Activated CD4-positive, alpha-beta T cell treated with anti-CD3 and anti-CD28 coated beads, Interleukin-2, amount 10 ng/mL, durations not matched to agents 24 days and 14 days (primary cell): ENCODE measurements at places on chromosomes 13 and 19. TPM values are rescaled to one million over a fixed set of nuclear protein-coding genes. Genes with fewer than 3 reads are reported as not detected.

- no peaks in the 10 kb centered on the region for H3K27me3 ChIP-seq
- no peak overlapping the region for H3K27ac ChIP-seq
- DNase-seq, result no peak
Observed at GRCh38 chr19:1154731-1155351, 19.2 kb downstream of the SBNO2 start.

DNA sequence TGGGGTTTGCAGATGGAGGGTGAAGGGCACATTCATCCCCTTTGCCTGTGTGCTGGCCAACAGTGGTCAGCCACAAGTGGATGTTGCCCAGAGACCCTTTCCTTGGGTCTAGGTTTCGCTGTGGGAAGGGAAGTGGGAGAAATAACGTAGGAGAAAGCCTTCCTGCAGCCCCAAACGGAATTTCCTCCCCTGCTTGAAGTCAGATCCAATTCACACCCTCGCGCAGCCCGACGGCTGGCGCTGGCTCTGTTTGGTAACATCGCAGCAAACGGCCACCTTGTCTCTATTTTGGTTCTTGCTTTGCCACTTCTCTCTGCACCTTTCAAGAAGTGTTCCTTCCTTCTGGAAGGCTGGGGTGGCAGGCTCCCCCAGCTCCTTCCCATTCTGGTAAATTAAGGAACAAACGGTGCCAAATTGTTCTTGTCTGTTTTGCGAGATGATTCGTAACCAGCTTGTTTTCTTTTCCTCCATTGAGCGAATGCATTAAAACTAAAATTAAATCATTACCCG lies 45.4 kb downstream of the CHST8 start:
- H3K4me1 ChIP-seq, result no peaks in the 10 kb centered on the region
- DNase-seq, result no peak
- no peaks in the 10 kb centered on the region for H3K36me3 ChIP-seq
- H3K4me3 ChIP-seq, result no peak overlapping the region

The C1QTNF9B gene
- total RNA-seq, result not detected in 2 replicates

GRCh38 chr13:60274655-60275054 lies 110.9 kb upstream of the DIAPH3 start:
- no peak for DNase-seq
- H3K4me3 ChIP-seq, result no peak overlapping the region
- no peaks in the 10 kb centered on the region for H3K4me1 ChIP-seq
- H3K27me3 ChIP-seq, result peaks cover 2% of the 10 kb centered on the region
- no peaks in the 10 kb centered on the region for H3K36me3 ChIP-seq

- H3K27ac ChIP-seq, result no peak overlapping the region
- DNase-seq, result no peak
- peaks cover 14% of the 10 kb centered on the region for H3K4me1 ChIP-seq
- peaks cover 67% of the 10 kb centered on the region for H3K36me3 ChIP-seq
Observed at GRCh38 chr13:36992362-36992761, 6.8 kb downstream of the ALG5 start.

DNA sequence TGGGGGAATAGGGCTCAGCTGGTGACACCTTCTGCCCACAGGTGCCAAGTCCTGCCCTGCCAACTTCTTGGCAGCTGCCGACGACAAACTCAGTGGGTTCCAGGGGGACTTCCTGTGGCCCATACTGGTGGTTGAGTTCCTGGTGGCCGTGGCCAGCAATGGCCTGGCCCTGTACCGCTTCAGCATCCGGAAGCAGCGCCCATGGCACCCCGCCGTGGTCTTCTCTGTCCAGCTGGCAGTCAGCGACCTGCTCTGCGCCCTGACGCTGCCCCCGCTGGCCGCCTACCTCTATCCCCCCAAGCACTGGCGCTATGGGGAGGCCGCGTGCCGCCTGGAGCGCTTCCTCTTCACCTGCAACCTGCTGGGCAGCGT lies 2.1 kb downstream of the P2RY11 start:
- DNase-seq, result no peak
- no peak overlapping the region for H3K4me3 ChIP-seq
- peak overlapping the region; percentile 91 for H3K27ac ChIP-seq
- no peaks in the 10 kb centered on the region for H3K27me3 ChIP-seq

DNA sequence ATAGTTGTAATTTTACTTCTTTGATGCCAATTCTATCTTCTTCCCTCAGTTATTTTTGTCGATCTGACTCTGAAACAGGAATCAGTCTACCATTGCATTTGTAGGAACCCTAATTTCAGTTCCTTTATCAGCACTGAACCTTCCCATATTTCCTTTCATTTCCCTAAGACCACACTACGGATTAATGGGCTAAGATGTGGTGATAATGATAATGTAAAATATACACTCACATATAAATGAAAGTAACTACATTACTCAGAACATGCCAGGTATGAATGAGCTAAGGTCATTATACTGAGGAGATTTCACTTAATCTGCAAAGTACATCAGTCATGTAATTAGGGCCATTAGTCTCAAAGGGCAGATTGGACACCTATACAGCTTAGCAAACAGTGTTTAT lies 60.2 kb upstream of the RFC3 start:
- H3K36me3 ChIP-seq, result no peaks in the 10 kb centered on the region
- H3K4me3 ChIP-seq, result no peak overlapping the region
- no peak for DNase-seq
- H3K27ac ChIP-seq, result no peak overlapping the region

The PSG7 gene
- total RNA-seq, result not detected in 2 replicates

The SLITRK5 gene
- not detected in 2 replicates for total RNA-seq

The ZNF285 gene
- not detected in 2 replicates for total RNA-seq

The ZNF99 gene
- not detected in 2 replicates for total RNA-seq

DNA sequence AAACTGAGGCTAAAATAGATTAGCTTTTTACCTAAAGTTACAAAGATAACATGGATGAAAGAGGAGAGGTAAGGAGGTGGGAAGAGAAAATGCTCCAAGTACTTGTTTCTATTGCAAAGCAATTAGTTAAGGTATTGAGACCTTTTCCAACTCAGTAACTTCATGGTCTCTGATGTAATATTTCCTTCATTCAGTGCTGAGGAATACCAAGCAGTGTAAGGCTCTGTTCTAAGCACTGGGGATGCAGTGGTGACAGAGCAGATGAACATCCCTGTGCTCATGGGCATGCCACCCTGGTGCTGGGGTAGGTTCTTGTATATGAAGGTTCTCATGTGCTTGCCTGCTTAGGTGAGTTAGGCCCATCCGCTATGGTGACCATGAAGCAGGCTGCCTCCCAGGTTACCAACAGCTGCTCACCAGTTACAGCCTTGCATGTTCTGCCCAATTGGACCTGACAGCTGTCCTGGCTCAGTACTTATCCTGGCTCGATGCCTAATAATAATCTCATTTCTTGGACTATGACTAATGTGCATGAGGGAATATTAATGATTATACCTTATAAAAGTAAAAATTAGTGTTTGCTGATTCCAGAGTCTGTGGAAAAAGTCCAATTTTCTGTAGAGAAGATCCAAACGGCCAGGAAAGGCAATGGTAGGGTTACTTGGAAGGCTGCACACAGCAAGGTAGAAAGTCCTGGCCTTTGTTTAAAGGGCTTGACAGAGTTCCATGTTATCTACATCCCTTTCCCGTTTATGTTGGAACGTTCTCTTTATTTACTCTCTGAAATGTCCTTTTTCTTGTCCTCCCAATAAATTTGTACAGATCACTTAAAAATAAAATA lies 48.3 kb downstream of the LATS2 start:
- H3K36me3 ChIP-seq, result no peaks in the 10 kb centered on the region
- no peaks in the 10 kb centered on the region for H3K27me3 ChIP-seq
- H3K27ac ChIP-seq, result no peak overlapping the region
- H3K4me1 ChIP-seq, result peaks cover 30% of the 10 kb centered on the region
- no peak for DNase-seq

DNA sequence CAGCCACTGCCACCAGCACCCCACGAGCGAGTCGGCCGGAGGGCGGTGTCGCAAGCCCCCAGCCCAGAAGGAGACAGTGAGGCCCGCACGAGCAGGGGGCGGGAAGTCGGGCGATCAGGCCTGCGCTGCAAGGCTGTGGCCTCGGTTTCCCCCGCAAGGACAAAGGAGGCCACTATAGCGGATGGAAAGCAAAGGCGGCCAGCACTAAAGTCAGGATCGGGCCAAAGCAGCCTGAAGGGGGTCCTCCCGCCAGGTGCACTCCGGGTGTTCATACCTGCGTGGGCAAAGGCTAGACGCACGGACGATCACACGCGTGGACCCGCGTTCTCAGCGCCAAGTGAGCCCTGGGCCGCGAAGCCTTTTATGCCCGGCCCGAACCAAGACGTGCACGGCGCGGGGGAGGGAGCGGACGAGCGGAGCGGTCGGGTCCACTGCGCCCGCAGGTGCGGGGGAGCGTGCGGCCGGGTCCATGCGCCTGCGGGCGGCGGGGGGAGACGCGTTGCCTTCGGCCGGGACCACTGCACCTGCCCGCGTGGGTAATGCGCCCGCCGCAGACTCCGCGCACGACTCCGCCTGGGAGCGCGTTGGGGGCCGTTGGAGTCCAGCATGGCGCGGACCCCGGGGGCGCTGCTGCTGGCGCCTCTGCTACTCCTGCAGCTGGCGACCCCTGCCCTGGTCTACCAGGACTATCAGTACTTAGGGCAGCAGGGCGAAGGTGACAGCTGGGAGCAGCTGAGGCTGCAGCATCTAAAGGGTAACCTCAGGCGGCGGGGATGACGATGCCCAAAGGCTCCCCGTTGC lies at the start of the genes PRDX2 and THSD8:
PRDX2 (minus strand) TSS at position 335 of the 801 bp plus-strand sequence. CDS start 539 bp downstream, outside the sequence.
THSD8 (plus strand) TSS at position 604 of the 801 bp plus-strand sequence; CDS start at position 607, 3 bp downstream.
- H3K27ac ChIP-seq, result peak within 1 kb of the TSS; percentile 89
- DNase-seq, result peak; percentile 95
- peak within 1 kb of the TSS; percentile 93 for H3K4me3 ChIP-seq
- H3K4me1 ChIP-seq, result peaks cover 28% of the 10 kb centered on the region
- H3K27me3 ChIP-seq, result no peaks in the 10 kb centered on the region

The OR4F17 gene
- total RNA-seq, result not detected in 2 replicates

The WASF3 gene
- total RNA-seq, result 0.07 and 0.36 TPM in 2 replicates

DNA sequence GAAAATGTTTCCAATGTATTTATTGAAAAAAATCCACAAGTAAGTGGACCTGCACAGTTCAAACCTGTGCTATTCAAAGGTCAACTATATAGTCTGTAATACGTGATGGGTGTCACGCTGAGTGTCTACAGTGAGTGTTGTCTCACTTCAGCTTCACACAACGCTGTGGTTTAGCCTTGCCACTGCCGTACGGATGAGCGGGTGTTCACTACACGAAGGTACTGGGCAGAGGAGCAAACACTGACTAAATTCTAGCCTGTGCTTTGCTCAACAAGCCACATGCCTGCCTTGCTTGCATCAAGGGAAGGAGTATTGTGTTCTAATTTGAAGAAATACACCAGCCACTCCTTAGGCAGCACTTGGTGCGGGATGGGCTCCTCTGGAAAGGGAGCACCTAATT lies 3.4 kb upstream of the FFAR3 start:
- DNase-seq, result no peak
- H3K27ac ChIP-seq, result no peak overlapping the region
- H3K27me3 ChIP-seq, result no peaks in the 10 kb centered on the region
- H3K36me3 ChIP-seq, result no peaks in the 10 kb centered on the region
- H3K4me1 ChIP-seq, result peaks cover 11% of the 10 kb centered on the region

GRCh38 chr19:53865523-53865917 lies 2.2 kb upstream of the MYADM start:
- H3K36me3 ChIP-seq, result peaks cover 3% of the 10 kb centered on the region
- peaks cover 5% of the 10 kb centered on the region for H3K27me3 ChIP-seq
- peaks cover 26% of the 10 kb centered on the region for H3K4me1 ChIP-seq
- H3K4me3 ChIP-seq, result peak overlapping the region; percentile 99

- H3K27me3 ChIP-seq, result peaks cover 45% of the 10 kb centered on the region
- peak overlapping the region; percentile 87 for H3K4me3 ChIP-seq
- no peak overlapping the region for H3K27ac ChIP-seq
- peaks cover 6% of the 10 kb centered on the region for H3K36me3 ChIP-seq
- H3K4me1 ChIP-seq, result peaks cover 24% of the 10 kb centered on the region
Observed at GRCh38 chr13:110562696-110563462, 1.4 kb upstream of the RAB20 start.

DNA sequence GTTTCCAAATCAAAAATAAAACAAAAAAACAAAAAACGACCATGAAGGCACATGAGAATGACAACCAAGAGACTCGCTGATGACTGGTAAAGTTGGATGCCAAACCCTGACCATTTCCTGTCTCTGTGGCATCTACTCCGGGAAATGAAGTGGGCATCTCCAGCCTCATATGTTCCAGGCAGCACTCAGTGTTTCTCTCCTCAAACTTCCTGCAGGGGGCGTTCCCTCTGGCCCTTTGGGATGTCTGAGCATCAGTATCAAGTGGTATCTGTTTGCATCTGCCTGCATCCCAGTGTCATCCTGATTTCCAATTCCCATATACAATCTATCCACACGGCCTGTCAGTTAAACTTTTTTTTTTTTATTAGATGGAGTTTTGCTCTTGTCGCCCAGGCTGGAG lies 9.8 kb upstream of the SIGLEC12 start:
- H3K27ac ChIP-seq, result no peak overlapping the region
- no peak for DNase-seq
- no peak overlapping the region for H3K4me3 ChIP-seq
- H3K27me3 ChIP-seq, result peaks cover 25% of the 10 kb centered on the region
- peaks cover 9% of the 10 kb centered on the region for H3K4me1 ChIP-seq

- H3K4me3 ChIP-seq, result no peak overlapping the region
- no peak for DNase-seq
- H3K27ac ChIP-seq, result no peak overlapping the region
- H3K4me1 ChIP-seq, result peaks cover 37% of the 10 kb centered on the region
Observed at GRCh38 chr13:51425410-51426042, 27.3 kb downstream of the INTS6 start.

The LRG1 gene
- 0.24 and 0.40 TPM in 2 replicates for total RNA-seq

GRCh38 chr19:35476149-35476548 lies 14.1 kb downstream of the KRTDAP start:
- no peak overlapping the region for H3K4me3 ChIP-seq
- H3K27me3 ChIP-seq, result peaks cover 6% of the 10 kb centered on the region
- DNase-seq, result no peak
- H3K4me1 ChIP-seq, result no peaks in the 10 kb centered on the region
- no peaks in the 10 kb centered on the region for H3K36me3 ChIP-seq

GRCh38 chr19:7460562-7460966 lies 28.3 kb downstream of the PEX11G start:
- no peak overlapping the region for H3K27ac ChIP-seq
- H3K4me1 ChIP-seq, result no peaks in the 10 kb centered on the region
- no peaks in the 10 kb centered on the region for H3K27me3 ChIP-seq
- no peak overlapping the region for H3K4me3 ChIP-seq
- no peak for DNase-seq

- H3K27ac ChIP-seq, result peak within 1 kb of the TSS; percentile 95
- H3K27me3 ChIP-seq, result no peaks in the 10 kb centered on the region
- H3K36me3 ChIP-seq, result peaks cover 25% of the 10 kb centered on the region
- H3K4me1 ChIP-seq, result peaks cover 54% of the 10 kb centered on the region
- DNase-seq, result peak; percentile 95
Observed at GRCh38 chr19:17751103-17751911, at the start of gene FCHO1. FCHO1 (plus strand) TSS chr19:17751477; CDS start chr19:17755165, 3,688 bp downstream.

DNA sequence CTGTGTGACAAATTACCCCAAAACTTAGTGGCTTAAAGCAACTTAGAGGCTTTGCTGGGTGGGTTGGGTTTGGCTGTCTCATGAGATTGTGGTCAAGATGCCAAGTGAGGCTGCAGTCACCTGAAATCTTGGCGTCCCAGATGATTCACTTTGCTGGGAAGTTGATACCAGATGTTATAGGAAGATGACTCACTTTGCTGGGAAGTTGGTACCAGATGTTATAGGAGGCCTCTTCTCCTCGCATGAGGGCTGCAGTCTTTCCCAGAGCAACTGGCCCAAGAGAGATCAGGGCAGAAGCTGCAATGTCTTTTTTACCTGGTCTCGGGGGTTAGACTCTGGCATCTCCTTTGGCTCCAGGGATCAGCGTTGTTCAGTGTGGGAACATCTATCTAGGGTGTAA lies 16.8 kb downstream of the TEX29 start:
- H3K4me3 ChIP-seq, result no peak overlapping the region
- no peak for DNase-seq
- H3K36me3 ChIP-seq, result no peaks in the 10 kb centered on the region
- no peak overlapping the region for H3K27ac ChIP-seq
- H3K4me1 ChIP-seq, result no peaks in the 10 kb centered on the region

GRCh38 chr19:14062558-14062855 lies 631 bp upstream of the PALM3 start:
- no peak overlapping the region for H3K4me3 ChIP-seq
- H3K4me1 ChIP-seq, result peaks cover 21% of the 10 kb centered on the region
- peaks cover 37% of the 10 kb centered on the region for H3K27me3 ChIP-seq
- no peak for DNase-seq
- H3K36me3 ChIP-seq, result no peaks in the 10 kb centered on the region
